Left renal cortex interstitium (tissue), 4 donors: ENCODE measurements at places on chromosomes 2 and 18. TPM values are rescaled to one million over a fixed set of nuclear protein-coding genes. Genes with fewer than 3 reads are reported as not detected.

GRCh38 chr2:118197011-118197675 lies 108.9 kb downstream of the INSIG2 start:
- DNase-seq, result no peak

PSMD1 gene
- 102 TPM for polyA plus RNA-seq

CAPN13 gene
- polyA plus RNA-seq, result 0.99 TPM

DNA sequence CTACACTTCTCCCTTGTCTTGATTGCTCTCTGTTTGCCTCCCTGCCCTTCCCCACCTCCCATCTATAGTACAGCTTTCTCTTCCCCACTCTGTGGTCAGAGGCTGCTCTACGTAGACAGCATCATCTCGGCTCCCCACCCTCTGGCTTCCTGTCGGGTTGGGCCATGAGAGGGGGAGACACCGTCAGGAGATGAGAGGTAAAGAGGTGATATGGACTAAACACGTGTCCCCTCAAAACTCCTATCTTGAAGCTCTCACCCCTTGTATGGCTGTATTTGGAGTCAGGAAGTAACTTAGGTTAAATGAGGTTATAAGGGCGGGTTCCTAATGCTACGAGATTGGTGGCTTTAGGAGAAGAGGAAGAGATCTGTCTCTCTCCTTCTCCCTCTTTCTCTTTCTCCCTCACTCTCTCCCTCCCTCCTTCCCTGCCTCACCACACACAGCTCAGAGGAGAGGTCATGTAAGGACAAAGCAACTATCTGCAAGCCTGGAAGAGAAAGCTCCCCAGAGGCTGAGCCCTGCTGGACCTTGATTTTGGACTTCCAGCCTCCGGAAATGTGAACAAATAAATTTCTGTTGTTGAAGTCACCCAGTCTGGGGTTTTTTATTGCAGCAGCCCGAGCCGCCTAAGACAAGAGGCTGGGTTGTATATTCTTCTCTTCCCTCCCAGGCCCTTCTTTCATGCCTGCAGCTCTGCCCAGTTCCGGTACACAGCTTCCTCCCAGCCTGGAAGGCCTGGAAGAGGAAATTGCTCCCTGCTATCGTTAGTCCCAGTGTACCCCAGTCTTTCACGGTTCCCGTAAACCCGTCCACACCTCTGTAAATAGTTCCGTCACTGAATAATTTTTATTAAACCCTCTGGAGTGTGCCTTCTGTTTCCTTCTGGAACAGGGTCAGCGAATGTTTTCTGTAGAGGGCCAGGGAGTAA lies 138.0 kb downstream of the AKAIN1 start:
- DNase-seq, result no peak

SH2D6 gene
- polyA plus RNA-seq, result 0.56 TPM

NT5DC4 gene
- polyA plus RNA-seq, result 0.14 TPM

DNA sequence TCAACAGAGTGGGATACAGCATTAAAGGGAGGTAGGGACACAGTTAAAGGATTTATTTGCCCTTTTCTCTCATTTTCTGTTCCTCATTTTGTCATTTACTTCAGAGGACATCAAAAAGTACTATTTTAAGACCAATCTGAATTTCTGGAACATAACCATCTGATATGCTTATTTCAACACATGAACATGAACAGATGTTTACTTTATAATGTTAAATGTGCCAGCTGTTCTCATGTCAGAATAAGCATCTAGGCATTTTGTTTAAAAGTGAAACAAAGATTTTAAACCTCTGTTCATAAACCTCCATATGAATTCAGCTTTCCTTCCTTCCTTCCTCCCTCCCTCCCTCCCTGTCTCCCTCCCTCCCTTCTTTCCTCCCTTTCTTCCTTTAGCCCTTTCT lies 677.7 kb downstream of the CNTNAP5 start:
- no peak for DNase-seq

GRCh38 chr18:78679613-78680260 lies 299.9 kb upstream of the SALL3 start:
- DNase-seq, result no peak

TBR1 gene
- 0.08 TPM for polyA plus RNA-seq

DNA sequence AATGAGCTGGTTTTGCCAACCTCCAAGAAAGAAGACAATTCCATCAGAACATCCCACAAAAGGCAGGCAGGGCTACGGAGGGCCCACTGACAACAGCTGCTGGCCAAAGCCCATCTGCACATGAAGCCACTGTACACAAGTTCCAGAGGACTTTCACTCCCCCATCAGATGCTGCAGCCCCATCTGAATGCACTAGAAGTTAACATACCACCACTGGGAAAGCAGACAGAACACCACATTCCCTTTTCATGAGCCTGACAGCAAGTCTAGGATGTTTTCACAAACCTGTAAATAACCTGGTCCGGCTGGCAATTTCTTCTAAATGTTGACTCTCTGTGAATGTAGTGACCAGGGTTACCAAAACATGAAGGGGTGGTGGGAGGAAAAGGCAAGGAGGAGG lies 41.5 kb downstream of the CCBE1 start:
- DNase-seq, result no peak

- no peak for DNase-seq
Observed at GRCh38 chr2:132654968-132655367, 15.0 kb downstream of the LYPD1 start.

DNA sequence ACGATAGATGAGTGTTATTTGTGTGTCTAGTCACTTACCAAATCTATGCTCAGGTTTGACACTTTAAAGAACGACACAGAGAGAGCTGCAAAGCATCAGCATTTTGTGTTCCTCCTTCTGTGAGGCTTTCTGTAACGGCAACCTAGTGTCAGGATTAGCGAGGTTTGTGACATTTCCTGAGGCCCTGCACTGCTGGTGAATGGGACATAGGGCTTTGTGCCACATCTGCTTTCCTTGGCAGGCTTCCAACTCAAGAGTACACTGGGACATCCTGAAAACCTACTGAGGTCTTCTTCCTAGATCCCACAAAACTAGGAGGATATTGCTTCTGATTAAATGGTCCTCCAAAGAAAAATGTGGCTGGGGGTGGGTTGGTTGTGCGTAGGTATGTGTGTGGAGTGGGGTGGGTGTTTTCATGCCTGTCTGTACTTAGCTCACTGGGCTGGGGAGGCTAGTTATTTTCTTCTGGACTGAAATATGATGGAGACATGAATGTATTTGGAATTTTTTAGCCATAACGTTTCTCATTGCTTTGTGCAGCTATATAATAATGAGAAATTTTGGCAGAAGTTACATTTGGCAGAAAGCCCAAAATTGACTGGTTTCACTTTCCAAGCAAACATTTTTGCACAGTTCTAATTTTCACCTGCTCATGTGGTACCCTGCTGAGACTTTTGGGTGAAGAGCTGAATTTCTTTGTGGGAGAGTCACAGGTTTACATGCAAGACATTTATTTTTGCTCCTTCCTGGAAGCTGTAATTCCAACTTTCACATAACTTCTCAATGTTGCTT lies 308.4 kb downstream of the XIRP2 start:
- DNase-seq, result no peak

- no peak for DNase-seq
Observed at GRCh38 chr2:178029342-178029741, 43.2 kb downstream of the PDE11A start.

DNA sequence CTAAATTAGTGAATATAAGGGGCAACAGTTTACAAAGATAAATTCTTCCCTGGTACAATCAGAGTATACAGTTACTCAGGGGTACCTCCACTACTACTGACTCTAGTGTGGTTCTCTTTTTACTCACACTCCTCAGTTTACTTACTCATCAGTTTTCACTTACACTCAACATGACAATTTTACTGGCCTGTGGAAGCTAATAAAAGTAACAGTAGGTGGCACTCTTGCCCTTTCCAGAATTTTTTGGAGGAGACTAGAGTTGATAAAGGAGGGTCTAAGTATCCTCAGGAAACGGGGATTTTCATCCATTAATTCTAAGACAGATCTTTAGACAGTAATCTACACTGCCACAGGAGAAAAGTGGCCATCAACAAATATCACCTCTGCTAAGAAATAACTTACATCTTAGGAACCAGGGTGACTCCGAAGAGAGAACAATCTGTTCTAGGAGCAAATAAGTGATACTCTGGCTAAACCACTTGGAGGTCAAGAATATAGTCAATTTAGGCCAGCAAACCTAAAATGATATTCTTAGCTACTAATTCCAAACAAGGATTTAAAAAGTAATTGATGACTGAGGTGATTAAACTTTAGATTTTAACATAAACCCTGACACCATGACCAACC lies 61.3 kb downstream of the ATL2 start:
- peak; percentile 51 for DNase-seq

SLC14A1 gene
- 3.4 TPM for polyA plus RNA-seq

MARCO gene
- polyA plus RNA-seq, result 0.18 TPM

GRCh38 chr2:217418090-217418489 lies 558.2 kb upstream of the TNP1 start:
- DNase-seq, result no peak

- no peak for DNase-seq
Observed at GRCh38 chr2:238425505-238425978, 1.2 kb upstream of the ASB1 start.

- DNase-seq, result no peak
Observed at GRCh38 chr2:201361078-201361733, 4.1 kb upstream of the FLACC1 start.

DNA sequence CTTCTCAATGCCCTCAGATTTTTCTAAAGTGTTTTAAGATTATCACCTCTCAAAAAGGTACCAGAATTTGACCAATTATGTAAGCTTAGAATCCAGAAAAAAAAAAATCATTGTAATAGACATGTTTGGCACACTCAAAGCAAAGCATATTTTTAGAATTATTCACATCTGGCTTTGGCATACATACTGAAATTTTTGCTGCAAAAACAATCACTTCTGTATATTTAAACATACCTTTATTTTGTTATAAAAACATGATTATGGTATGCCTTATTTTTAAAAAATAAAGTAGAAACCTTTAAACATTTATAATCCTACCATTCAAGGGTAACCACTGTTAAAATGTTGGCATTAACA lies 143.3 kb downstream of the ESCO1 start:
- DNase-seq, result no peak

RNU2-63P gene
- polyA plus RNA-seq, result not detected

GRCh38 chr2:218383892-218384519 lies 1.9 kb downstream of the SLC11A1 start:
- no peak for DNase-seq

COLEC12 gene
- 23.6 TPM for polyA plus RNA-seq

CROCC2 gene
- 0.11 TPM for polyA plus RNA-seq

DNA sequence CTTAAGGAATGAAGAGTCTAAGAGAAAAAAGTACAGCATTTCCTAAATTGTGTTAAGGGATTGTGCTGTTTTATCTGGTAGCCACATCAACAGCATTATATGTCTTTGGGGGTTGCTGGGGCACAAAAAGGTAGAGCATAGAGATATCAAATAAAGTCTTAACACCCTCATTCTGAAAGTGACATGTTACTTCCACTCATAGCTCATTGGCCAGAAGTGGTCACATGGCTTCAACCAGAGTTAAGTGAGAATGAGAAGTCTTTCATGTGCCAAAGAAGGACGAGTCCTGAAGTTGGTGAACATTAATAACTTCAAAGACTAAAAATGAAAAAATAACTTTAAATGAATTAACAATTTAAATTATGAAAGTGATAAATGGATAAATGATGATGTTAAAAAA lies 175.7 kb upstream of the ZEB2 start:
- DNase-seq, result no peak

GRCh38 chr2:11871421-11871820 lies 125.0 kb downstream of the LPIN1 start:
- DNase-seq, result no peak

DNA sequence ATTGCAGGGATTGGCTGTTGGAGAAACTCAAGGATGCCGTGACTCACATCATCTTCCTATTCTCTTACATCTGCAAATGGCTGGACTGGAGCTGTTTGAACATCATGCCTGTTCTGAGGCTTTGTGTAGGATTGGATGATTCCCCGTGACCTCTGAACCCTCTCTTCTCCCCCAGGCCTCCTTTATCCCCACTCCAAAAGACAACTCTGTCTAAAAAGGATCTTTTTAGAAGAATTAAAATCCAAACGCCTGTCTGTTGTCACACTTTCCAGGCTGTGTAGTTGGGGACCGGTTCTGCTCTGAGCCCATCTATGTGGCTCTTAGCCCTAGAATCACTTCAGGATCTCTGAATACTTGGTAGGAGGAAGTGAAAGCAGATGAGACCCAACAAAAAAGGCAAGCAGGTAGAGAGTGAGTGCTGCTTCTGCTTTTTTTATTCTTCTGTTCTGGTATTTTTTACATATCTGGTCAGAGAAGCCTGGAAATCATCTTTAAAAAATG lies 565 bp downstream of the SP140 start:
- DNase-seq, result no peak

SIGLEC15 gene
- 0.55 TPM for polyA plus RNA-seq

NFATC1 gene
- polyA plus RNA-seq, result 6.3 TPM

CAD gene
- polyA plus RNA-seq, result 52.9 TPM

DNA sequence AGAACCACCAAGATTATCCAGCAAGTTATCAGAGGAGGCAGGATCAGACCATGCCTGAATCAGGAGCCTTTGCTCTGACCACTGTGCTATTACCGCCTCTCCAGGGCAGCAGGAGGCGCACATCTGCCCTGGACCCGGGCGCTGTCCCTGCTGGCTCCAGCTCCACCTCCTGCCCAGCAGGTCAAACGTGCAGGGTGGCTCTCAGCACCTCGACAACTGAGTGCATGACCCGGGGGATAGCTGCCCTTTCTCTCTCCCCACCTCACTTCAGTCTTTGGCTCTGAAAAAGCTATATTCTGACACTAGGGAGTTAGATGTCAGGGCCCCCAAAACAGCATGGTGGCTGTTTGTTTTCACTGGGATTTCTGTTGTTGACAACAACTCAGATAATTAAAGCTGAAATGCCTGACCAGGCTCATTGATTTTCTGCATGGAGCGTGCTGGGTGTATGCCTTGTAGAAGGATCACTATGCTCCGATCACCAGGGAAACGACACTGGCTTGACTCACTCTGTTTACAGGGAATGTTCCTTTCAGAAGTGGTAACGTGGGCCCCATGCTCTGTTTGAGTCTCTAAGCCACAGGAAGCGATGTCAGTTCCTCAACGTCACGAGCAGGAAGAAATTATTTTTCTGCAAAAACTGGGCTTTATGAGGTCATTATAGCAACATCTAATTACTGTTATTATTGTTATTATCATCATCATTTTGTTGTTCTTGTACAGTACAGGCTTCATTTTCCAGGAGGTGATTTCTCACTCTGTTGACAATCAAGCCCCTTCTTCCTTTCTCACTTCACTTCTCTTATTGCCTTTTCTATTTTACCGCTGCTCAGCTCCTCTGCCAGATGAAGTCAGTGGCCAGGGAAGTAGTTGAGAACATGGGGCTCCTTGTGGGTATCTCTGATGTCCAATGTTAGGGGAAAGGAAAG lies 125.6 kb downstream of the PLB1 start:
- no peak for DNase-seq

DNA sequence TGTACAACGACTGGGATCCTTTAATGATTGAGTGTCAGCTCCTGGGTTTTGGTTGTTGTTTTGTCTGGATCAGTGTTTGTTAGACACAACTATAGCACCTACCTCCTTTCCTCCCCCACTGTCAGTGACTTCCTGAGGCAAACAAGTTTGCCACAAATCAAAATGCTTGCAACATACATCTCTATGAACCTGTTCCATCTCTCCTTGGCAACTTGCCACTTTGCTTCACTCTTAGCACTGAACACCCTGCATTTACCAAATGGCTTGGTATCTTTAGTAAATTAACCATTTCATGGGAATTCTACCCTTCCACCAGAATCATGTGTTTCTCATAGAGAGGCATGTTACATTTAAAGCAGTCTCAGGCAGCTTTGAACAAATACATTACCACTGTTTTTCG lies 301.1 kb upstream of the TANK start:
- DNase-seq, result no peak

SERPINB13 gene
- not detected for polyA plus RNA-seq

GRCh38 chr2:161134547-161135518 lies 25.4 kb upstream of the TANK start:
- no peak for DNase-seq

SUMO1 gene
- polyA plus RNA-seq, result 207 TPM
